ENCODE measurements at places on chromosomes 5 and 9.

GRCh38 chr9:98900244-98900643, 43.5 kb upstream of the COL15A1 start:
- peak; percentile 27 for DNase-seq

GRCh38 chr9:95078511-95078910, 239.0 kb downstream of the FANCC start:
- DNase-seq, result no peak

DNA sequence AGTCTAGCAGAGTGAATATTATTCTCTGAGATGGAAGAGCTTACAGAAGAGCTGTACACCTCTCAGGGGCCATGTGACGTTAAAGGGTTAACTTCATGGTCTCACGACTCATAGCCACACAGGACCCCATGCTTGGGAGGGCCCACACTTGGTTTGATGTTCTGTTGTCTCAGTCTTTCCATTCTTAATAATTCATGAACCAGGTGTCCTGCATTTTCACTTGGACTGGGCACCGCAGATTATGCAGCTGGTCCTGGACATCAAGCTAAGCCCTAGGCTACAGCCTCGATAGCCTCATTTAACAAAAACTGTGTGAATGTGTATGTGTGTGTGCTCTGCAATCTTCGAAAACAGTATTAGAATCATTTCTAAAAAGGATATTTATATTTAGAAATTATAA, 323.5 kb downstream of the PLK2 start:
- DNase-seq, result no peak

DNA sequence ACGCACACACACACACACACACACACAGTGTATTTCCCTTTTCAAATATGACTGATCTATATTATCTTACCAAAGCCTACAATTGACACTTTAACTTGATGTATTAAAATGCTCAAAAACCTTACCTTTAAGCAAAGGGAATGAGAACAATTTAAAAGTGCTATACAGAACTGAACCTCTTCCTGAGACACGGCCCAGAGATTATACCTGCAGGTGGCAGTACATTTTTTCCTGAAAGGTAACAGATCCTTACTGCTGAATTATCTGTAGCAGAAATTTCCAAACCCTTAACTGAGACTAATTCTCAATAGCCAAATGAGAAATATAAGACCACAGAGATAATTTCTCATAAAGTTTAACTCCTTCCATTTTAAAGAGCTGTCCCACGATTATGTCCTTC, 91.1 kb downstream of the MYO10 start:
- no peak for DNase-seq

DNA sequence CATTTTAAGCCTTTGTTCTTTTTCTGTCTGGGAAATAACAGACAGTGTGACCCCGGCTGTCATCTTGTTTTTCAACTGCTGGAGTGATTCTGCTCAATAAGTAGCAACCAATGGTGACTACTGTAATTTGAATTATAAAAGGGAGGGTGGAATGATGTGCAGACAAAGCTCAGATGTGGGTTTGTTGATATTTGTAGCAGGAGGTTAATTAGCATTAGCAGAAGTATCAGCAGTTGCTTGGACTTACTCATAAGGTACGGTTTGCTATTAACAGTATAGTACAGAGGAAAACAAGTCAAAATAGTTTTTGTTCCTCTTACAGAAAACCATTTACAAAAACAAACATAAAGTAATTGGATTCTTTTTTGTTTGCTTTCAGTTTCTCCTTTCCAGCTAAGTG, 140.4 kb downstream of the TUSC1 start:
- DNase-seq, result no peak

GRCh38 chr5:565782-566440, 41.7 kb upstream of the SLC9A3 start:
- peak; percentile 77 for DNase-seq

DNA sequence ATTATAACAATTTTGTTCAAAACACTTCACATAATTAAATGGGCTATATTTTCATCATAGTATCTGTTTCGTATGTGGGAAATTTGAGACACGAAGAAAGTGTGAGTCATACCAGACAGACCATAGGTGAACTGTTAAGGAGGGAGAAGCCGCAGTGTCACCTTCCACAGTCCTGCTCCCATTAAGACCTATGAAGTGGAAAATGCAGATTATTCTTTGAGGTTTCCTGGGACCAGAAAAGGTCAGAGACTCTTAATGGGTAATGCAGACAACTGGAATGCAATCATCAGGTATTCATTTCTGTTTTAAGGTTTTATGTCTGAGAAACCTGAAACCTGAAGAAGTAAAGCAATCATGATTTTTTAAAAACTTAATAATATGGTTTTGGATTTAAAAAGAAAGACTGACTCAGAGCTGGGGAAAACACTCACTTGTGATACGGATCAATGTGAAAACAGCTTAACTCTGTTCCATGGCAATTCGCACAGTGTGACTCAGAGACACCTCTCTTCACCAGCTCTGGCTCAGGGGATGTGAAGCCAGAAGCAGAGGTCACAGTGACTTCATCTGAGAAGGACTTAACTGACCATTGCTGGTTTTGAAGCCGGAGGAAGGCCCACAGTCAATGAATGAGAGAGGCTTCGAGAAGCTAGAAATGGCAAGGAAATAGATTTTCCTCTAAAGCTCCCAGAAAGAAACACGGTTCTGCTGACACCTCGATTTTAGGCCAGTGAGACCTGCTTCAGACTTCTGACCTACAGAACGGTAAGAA, 17.2 kb upstream of the GCNT1 start:
- DNase-seq, result no peak

DNA sequence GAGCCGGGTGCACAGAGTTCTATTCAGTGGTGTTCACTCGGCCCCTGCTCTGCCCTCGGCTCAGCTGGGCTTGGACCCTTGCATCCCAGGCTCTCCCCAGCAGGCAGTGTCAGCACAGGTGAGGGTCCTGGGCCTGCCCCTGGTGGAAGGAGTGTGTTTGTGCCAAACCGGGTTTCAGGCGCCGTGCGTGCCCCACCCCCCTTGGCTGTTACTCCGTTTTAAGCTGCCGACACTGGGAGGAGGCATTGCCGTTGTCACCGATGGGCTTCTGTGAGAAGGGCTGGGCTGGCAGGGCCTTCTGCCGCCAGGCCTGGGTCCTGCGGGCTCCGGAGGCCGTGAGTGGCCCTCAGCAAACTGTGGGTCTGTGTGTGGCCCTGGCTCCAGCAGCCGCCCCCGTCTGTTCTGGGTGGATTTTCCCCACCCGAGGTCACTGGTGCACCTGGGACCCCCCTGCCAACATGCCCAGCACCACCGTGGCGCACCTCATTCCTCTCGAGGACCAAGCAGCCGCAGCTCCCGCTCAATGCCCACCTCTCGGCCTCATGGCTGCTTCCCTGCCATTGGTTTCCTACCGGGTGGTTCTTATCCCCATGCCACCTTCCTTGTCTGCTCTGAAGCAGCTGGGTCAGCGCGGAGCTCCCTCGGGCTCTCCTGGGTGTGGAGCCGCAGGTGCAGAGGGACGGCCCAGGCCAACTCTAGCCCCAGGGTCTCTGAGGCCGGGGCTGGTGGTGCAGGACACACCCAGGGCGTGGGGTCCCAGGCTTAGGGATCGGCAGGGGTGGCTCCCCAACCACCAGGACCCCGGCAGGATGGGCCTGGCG, 44.3 kb upstream of the EXOC3 start:
- DNase-seq, result peak; percentile 84

- DNase-seq, result peak; percentile 78
Observed at GRCh38 chr5:1553539-1554409, 30.0 kb upstream of the LPCAT1 start.

DNA sequence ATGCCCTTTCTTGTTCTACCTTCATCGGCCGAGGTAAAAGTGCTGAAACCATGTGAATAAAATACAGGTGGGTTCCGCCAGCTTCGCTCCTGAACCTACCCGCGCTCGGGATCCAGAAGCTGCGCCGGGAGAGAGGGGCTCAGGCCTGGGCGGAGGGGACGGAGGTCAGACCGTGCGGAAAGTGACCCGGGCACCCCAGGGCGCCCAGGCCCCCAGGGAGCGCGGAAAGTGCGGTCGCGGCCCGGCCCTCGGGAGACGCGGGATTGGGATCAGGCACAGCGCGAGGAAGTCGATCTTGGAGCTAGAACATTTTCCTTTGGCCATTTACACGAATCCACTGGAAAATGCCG, 329 bp downstream of the SYK start:
- no peak for DNase-seq

DNA sequence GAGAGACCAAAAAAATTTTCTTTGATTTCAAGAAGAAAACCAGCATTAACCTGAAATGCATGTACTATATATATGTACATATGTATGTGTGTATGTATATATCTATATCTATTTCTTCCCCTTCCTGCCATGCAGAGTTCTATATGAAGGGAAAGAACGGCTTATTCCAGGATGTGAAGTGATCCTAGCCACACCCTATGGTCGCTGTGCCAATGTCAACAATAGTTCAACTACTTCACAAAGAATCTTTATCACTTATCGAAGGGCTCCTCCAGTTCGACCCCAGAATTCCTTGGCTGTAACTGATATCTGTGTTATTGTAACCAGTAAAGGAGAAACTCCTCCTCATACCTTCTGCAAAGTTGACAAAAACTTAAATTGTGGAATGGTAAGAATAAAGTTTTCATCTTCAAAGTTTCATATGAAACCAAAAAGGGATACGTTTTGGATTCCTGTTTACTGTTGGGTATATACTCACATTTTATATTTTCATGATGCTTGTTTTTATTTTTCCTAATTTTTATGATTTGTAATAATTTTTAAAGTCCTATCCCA, 56.2 kb downstream of the DENND4C start:
- DNase-seq, result no peak

GRCh38 chr9:33682551-33682950, 112.8 kb upstream of the PRSS3 start:
- DNase-seq, result no peak

DNA sequence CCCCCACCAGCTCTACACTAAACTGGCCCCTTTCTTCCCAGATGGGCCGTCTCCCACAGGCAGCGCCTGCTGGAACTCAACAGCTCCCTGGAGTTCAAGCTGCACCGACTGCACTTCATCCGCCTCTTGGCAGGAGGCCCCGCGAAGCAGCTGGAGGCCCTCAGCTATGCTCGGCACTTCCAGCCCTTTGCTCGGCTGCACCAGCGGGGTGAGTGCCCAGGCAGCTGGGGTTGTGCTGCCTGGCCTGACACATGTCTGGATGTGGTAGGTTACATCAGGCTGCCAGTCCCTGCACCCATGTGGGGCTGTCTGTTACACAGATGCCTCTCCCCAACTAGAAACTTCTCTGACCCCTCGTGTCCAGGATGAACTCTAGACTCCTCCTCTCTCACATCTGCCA, 9.8 kb downstream of the NHP2 start:
- no peak for DNase-seq

- DNase-seq, result no peak
Observed at GRCh38 chr9:137150617-137151457, 11.9 kb downstream of the GRIN1 start.

GRCh38 chr9:8224381-8224801, 424.8 kb upstream of the DMAC1 start:
- no peak for DNase-seq
